IPS DF 6.9 (cell line): ENCODE measurements at places on chromosomes 2 and 18.
A peak's percentile ranks its signal among the peaks of the same experiment; 100 is the strongest.

DNA sequence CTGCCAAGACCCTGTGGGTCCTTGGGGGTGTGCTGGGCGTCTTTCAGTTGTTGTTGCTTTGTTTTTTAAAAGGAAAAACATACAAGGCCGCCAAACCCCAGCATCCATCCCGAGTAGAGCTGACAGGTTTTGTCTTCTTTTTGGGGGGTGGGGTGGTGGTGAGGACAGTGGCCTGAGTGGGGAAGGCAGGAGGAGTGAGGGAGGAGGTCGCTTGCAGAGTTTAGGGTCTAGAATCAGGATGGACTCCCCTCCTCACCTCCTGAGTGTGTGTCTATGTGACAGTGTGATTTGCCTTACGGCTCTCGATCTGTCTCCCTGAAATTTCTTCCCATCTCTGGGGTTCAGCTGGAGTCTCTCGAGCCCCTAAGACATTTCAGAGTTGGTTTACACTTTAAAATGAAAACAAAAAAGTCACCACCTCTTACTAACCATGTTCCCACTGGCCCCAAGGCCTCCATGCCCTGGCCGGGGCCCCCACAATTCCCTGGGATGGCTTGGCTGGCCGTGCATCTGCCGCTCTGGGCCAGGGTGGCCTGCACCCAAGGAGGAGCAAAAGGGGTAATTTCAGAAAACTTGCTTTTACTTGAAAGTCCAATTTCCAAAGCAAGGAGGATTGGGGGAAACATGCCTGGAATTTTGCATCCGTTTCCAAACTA is 5.0 kb downstream of the SIX3 start:
- no peaks in the 10 kb centered on the region for H3K36me3 ChIP-seq
- H3K27me3 ChIP-seq: peaks cover 85% of the 10 kb centered on the region
- no peak for DNase-seq
- H3K4me3 ChIP-seq: no peak overlapping the region

GRCh38 chr18:46672062-46672970 is 15.3 kb upstream of the LOXHD1 start:
- no peak for DNase-seq
- no peak overlapping the region for H3K4me3 ChIP-seq
- no peak overlapping the region for H3K27ac ChIP-seq
- no peaks in the 10 kb centered on the region for H3K36me3 ChIP-seq
- no peaks in the 10 kb centered on the region for H3K27me3 ChIP-seq

DNA sequence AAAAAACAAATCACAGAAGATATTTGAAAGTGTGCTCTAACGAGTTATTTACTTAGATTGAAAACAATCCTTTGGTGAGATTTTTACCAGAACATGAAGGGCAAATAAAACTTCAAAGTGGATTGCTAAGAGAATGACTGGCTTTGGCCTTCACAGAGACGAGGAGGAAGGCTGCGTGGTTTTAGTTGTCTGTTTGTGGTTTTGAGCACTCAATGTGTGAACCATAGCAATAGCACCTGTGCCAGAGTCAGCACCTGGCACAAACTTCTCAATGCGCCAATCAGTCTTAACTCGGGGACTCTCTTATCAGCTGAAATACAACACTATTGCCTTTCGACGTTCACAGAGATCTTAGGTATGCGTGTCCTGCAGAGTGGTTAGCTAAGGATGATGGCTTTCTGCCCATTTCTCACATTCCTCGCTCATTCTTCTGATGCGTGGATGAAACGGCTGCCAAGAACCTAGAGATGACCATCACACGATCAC is 70.0 kb downstream of the MBP start:
- H3K27ac ChIP-seq: no peak overlapping the region
- DNase-seq: no peak
- peaks cover 4% of the 10 kb centered on the region; the same call in 1 of the 2 replicates for H3K4me1 ChIP-seq
- H3K27me3 ChIP-seq: no peaks in the 10 kb centered on the region
- no peak overlapping the region for H3K4me3 ChIP-seq
- H3K36me3 ChIP-seq: no peaks in the 10 kb centered on the region

DNA sequence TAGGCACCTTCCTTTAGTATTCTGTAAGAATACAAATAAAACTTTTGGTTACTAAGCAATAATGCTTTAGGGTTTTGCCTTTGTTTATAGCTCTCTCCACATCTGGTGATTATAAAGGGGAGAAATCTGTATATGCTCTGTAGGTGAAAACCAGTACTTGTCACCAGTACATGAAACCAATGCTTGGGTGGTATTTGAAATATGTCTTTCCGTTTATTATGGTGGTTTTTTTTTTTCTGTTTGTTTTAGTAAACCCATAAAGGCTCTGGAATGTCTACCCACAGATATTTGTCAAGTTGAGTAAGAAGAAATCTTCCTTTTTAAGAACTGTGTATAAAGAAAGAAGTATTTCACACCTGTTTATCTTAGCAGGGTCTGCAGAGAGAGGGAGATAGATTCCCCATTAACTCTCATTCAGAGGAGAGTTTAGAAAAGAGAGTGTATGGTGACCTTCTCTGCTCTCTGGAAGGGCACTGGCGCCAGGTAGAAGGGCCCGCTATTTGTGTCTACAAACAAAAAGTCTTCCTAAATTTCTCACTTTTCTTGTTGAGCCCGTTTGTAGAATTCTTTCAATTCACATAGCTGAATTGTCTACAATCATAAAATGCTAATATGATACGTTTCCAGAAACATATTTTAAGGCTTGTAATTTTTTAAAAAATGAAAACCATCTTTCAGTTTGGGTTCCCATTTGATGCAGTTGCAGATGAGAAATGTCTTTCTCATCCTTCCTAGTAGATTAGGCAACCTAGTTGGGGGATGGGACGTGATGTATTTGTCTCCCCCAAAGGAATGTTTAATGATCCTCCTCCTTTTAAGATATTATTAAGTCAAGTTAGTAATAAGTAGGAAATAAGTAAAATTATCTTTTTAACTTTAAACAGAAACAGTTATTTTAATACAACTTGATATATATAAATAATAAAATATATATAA is 33.9 kb downstream of the MAP3K20 start:
- no peak overlapping the region for H3K4me3 ChIP-seq
- H3K27ac ChIP-seq: no peak overlapping the region
- no peak for DNase-seq
- no peaks in the 10 kb centered on the region for H3K36me3 ChIP-seq
- no peaks in the 10 kb centered on the region for H3K27me3 ChIP-seq

- peaks cover 7% of the 10 kb centered on the region; the same call in 1 of the 2 replicates for H3K36me3 ChIP-seq
- H3K27me3 ChIP-seq: no peaks in the 10 kb centered on the region
- peak overlapping the region; percentile 49; the same call in 1 of the 2 replicates for H3K4me3 ChIP-seq
- no peaks in the 10 kb centered on the region for H3K4me1 ChIP-seq
These were observed 2.1 kb downstream of the PCBP1 start for GRCh38 chr2:70089220-70089982.

DNA sequence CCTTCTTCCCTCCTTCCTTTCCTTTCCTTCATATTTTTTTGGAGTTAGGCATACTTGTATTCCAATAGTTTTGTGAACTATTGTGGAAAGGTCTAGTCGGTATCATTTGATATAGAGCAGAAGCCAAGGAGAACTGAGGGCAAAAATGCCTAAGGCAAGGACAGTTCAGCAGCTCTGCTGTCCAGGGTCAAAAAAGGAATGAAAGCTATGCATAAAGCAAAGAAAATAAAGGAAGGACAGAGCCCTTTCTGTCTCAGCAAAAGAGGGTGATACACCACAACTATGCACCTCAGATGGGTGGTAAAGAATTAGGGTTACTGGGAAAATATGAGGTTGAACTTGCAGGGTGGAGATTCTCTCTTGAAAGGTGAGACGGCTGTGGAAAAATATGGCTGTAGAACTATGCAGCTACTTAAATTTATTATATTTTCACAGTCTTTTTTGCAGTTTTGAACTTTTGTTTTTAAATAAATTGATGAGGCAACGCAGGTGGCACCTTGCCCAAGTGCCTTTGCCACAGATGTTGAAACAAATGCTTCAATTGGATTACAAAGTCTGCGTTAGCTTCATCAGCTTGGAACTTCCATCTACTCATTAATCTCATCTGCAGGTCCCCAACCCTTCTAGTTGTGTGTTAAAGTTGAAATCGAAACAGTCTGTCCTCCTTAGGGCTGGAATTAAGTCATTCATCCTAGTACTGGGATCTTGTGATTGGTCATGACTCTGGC is 20.8 kb downstream of the LHCGR start:
- no peak overlapping the region for H3K27ac ChIP-seq
- no peaks in the 10 kb centered on the region for H3K27me3 ChIP-seq
- H3K4me3 ChIP-seq: no peak overlapping the region
- no peaks in the 10 kb centered on the region for H3K36me3 ChIP-seq
- H3K4me1 ChIP-seq: peaks cover 6% of the 10 kb centered on the region
- DNase-seq: no peak
